Kidney tubule cell (primary cell): ENCODE measurements at places on chromosomes 12 and 14.
A peak's percentile ranks its signal among the peaks of the same experiment; 100 is the strongest.

GRCh38 chr12:124869059-124869665 is 5.5 kb upstream of the SCARB1 start:
- DNase-seq: no peak

DNA sequence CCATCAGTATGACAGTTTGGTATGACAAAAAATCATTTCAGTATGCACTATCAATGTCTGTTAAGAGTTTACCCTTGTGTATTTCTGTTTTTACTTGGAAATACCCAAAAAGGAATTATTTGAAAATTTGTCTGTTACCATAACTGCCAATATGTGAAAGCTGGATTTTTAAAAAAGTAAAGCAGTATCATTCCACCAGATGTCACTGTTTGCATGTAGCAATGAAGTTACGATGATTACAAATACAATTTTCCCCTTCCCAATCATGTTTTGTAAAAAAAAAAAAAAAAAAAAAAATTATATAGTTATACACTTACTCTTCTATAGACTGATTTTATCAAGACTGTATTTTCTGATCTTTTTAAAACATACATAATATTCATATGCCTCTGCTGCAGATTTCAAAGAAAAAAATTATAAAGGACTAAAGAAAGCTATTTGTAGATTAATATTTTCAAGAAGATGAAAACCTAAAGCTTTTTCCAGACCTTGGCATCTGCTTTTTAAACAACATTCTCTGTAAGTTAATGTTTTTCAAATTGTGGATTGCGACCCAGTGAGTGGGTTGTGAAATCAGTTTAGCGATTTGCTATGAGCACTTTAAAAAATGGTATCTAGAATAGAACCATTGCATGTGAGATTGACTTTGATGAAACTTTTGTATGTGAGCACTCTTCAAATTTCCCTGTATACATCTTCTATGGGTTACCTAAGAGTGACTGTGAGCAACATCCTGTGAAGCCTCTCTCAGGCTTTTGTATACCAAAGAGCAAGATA is 114.2 kb downstream of the TTC6 start:
- peak; percentile 30 for DNase-seq

- DNase-seq: peak; percentile 10
Observed at GRCh38 chr12:96770219-96771102, 136.6 kb upstream of the NEDD1 start.

GRCh38 chr12:117561990-117562389 is 200.6 kb upstream of the NOS1 start:
- DNase-seq: no peak

DNA sequence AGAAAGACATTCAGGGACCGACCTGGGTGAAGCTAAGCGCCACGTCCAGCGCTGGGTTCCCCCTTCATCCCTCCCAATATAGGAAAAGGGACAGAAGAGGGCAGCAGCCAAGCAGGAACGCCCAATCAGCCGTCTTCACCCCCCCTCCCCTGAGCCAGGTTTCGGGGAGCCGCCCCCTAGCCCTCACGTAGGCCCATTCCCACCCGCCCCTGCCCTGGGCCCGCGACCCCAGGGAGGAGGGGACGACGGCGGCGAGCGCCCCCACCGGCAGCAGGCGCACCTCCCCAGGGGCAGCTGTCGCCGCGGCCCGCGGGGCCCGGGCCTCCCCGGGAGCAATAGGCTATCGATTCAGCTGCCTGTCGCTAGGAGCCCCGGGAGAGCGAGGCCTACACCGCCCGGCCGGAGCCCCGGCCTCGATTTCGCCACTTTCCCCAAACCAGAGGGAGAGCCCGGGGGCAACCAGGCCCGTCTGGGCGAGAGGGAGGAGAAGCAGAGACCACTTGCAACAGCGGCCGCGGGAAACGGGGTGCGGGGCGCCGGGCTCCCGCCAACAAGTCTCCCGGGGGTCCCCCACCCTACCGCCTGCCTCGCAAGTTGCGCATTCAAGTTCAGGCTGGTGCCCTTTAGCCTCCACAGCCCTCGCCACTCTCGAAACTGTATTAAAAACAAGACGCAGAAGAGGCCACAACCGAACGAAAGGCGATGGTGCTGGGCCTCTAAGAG is 1.3 kb downstream of the DCAF5 start:
- peak; percentile 77 for DNase-seq

GRCh38 chr14:50786751-50787464 is 44.1 kb downstream of the NIN start:
- no peak for DNase-seq

DNA sequence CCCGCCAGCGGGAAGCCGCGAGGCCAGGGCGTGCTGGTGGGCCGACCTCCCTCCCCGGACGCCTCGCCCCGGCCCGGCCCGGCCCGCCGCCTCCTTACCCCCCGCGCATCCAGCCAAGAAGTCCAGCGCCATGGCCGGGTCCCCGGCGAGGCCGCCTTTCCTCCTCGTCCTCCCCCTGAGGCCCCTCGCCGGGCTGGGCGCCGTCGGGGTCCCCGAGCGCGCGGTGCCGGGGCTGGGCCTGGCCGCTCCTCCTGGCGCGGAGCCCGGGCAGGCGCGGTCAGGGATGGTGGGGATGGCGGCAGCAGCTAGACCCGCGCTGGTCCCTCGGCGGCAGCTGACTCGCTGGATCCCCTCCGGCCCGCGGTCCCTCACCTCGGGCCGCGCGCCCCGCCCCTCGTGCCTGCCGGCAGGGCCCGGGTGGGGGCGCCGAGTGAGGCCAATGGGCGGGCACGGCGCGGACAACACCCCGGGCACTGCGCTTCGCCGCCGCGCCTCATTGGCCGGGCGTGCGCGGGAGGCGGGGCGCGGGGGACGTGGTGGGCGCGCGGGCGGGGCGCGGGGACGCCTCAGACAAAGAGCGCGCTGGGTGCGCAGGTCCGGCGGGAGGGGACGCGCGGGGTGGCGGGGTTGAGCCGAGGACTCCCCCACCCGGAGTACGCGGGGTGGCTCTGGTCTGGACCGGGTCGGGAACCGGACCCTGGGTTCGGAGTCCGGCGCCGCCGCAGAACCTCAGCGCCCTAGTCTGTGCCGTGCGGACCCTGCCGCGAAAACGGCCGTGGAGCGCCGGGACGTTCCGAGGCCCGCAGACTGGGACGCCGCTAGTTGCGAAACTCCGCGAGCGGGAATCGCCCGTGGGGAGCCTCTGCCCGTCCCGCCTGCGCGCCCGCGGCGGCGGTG is at the start of gene SLC25A29:
Gene SLC25A29 (minus strand): TSS at position 344 of the 897 bp plus-strand sequence. CDS start 212 bp downstream, at position 132.
- peak; percentile 93 for DNase-seq

DNA sequence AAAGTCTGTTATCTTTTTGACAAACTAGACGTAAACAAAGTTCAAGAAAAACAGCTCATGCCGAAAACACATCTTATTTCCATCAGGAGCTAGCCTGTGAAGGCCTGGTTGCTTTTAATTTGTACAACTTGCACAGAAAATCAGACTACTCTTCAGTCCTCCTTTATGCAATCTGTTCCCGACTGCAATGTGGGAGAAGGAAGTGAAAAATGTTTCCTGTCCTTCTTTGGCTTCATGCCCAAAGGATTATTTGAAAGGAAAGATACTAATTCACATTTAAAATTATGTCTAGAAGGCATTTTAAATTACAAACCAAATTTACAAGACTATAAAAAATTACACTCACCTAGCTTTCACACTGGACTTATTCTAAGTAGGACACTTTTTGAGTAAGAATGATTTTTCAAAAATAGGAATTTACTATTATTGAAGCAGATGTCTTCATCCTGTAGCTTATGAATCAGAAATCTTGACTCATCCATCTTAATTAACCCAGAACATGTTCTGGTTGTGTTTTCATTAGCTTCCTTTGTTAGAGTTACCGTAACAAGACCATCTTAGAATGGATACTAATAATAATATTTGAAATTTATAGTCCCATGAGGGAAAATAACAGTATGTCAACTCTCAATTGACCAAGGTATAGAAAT is 272.6 kb downstream of the PRKD1 start:
- DNase-seq: peak; percentile 19
